ENCODE measurements at places on chromosomes 7 and 10.

DNA sequence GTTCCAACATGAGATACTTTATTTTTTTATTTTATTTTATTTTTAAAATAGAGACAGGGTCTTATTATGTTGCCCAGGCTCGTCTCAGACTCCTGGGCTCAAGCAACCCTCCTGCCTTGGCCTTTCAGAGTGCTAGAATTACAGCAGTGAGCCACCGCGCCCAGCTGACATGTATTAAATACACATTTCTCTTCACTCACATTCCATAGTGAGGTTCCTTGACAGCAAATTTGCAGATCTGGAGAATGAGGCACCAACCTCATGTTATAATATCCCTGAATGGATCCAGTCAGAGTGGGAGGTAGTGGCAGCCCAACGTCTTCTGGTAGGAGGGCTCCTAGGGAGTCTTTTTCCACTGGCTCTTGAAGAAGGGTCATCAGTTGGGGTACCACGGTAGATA is 46.1 kb downstream of the OGDH start:
- no peak for DNase-seq

DNA sequence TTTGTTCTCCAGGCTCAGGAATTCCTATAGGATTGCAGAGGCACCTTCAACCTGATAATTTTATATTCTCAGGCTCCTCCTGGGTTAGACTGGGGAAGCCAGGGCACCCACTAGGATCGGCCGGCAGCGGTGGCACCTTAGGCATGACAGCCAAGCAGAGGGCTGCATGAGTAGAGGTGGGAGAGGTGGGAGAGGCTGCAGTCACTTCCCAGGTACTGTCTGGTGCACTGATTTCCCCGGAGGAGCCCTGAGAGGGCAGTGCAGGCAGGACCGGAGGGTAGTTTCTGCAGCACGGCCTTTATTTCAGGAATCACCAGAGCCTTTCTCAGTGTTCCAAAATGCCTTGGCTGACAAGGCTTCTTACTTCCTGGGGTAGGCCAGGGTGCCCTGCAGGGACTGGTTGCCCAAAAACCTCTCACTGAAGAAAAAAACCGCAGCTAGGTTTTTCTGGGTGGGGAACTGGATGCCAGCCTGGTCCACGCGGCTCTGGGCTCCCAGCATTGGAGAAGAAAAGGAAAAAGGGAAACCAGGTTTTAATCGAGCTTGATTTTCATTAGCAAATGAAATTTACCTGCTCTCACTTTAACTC is 3.6 kb upstream of the HOXA13 start:
- DNase-seq, result no peak

GRCh38 chr10:93404048-93404354 is 78.1 kb downstream of the MYOF start:
- no peak for DNase-seq

DNA sequence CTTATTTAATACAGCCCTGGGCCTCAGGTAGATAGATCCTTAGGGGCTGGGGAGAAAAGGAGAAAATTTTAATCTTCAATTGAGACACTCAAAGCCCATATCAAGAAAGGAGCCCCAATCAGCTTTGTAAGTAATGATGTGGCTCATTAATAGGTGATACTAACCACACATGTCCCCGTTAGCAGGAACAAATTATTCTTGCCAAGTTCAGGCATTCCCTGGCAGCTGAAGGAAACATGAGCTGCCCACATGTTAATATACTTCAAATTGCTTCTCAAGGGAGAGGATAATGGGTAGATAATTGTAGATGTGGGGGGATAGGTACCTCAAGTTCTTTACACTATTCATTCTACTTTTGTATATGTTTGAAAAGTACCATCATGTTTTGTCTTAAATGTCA is 14.5 kb downstream of the IFIT5 start:
- no peak for DNase-seq

DNA sequence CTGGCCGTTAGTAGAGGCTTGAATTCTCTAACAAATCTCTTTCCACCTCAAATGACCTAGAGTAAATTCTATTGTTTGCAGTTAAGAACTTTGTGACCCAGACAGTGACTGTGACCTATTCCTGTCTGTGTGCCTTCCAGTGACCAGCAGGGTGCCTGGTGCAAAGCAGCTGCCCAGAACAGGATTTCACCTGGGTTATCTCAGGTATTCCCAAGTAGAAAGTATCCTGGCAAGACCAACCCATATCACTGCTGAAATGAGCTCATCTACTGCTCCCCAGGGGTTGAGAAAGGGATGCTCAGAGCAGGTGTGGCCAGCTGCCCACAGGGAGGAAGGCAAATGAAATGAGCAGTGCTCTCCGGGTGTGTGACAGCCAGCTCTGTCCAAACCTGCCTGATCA is 2.1 kb upstream of the MSMB start:
- DNase-seq, result no peak

DNA sequence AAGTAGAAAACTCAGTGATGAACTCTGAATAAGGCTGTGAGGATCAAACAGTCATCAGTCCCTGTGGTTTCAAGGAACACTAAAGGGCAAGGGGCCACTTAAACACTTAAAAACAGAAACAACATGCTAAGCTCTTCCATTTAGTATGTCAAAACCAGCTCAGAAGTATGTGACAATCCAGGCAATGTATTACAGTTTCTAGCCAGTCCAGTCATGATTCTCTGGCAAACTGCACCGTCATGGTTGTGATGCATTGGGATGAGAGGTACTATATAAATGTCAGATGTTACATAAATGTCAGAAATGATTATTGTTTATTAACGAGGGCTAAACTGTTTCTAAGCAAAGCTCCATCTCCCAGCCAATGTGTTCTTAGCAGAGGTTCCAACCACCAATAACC is 4.7 kb upstream of the CREB5 start:
- no peak for DNase-seq

- no peak for DNase-seq
These were observed 4.4 kb upstream of the ST7 start for GRCh38 chr7:116948934-116949333.

GRCh38 chr10:12728494-12728893 is 273.0 kb downstream of the CCDC3 start:
- no peak for DNase-seq

DNA sequence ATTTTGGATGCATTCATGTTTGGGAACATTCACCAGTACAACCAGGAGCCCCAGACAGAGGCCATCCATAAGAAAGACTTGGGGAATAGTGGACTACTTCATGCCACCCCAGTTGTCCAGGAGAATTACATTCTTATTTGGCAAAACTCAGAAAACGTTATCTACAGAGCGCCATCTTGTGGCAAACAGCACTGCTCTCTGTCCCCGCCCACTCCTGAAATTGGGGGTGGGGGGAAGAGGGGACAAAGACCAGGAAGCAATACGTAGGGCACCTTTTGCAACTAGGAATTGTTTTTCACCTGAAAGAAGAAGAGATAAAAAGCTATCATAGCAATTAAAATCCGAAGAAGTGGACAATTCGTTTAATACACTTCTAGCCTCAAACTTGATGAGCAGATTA is 134.6 kb upstream of the MGMT start:
- peak; percentile 6 for DNase-seq

- no peak for DNase-seq
These were observed 1.1 kb downstream of the FZD9 start for GRCh38 chr7:73434701-73435069.

- DNase-seq, result no peak
These were observed 15.4 kb upstream of the TSPAN13 start for GRCh38 chr7:16738011-16738688.

- no peak for DNase-seq
These were observed 5.9 kb downstream of the KCP start for GRCh38 chr7:128904381-128905197.

DNA sequence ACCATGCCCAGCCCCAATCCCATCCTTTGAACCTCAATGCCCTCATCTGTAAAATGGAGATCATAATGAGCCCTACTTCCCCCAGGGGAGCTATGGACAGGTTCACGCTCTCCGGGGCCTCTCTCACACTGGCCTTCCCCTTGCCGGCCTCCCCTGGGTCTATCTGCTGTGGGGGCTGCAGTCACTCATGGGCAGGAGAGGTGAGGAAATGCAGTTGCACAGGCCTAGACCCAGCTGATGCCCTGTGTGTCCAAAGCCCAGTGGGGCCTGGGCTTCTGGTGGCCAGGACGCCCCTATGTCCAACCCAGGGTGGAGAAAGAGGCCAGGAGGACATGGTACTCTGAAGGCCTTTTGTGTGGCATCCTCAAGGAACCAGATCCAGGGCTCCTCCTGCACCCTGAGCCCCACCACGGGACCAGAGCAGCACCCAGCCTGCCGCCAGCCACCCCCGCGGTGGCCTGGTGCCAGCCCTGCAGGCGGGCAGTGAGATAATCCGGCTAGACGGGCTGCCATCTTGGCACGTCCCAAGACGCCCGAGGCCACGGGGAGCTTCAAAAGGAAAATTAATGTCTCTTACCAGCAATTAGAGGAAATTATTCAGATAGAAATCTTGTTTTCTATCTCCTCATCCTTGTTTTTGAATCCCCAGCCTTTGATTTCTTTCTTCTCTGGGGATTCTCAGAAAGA is 39.0 kb downstream of the MYL10 start:
- DNase-seq, result no peak

- no peak for DNase-seq
These were observed 35.5 kb downstream of the ADGRA1 start for GRCh38 chr10:133123050-133123745.

DNA sequence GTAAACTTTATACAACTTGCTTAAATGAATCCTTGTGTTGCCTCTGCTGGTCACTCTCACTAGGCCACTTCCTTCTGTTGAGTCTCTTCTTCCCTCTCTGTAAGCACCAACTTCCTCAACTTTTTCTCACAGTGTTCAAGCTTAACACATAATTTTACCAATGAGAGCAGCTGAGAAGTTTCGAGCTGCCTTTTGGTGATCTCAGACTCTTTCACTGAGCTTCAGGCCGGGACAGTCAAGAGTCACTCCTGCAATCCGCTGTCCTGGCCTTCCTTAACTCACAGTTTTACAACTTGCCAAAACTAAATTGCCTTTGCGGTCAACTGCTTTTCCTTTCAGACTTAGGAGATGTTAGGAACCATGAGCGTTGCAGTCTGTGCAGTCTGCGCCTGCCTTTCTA is 47.4 kb downstream of the PRPF18 start:
- DNase-seq, result no peak

DNA sequence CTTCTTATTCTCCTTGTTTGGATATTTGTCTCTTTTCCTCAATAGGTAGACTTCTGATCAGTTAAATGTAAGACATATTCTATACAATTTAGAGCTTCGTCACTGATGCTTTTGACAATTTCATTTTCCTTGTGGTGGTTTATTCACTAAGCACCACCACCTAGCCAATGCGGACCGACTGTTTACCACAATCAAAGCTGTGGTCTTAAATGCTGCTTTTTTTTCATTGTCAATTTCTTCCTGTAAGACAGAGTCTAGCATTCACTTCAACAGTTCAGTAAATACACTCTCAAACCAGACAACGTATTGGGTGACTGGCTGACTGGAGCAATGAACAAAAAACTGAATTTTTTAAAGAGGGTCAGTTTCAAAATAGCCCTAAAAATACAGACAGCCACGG is 239.0 kb downstream of the DNAJB6 start:
- DNase-seq, result no peak

DNA sequence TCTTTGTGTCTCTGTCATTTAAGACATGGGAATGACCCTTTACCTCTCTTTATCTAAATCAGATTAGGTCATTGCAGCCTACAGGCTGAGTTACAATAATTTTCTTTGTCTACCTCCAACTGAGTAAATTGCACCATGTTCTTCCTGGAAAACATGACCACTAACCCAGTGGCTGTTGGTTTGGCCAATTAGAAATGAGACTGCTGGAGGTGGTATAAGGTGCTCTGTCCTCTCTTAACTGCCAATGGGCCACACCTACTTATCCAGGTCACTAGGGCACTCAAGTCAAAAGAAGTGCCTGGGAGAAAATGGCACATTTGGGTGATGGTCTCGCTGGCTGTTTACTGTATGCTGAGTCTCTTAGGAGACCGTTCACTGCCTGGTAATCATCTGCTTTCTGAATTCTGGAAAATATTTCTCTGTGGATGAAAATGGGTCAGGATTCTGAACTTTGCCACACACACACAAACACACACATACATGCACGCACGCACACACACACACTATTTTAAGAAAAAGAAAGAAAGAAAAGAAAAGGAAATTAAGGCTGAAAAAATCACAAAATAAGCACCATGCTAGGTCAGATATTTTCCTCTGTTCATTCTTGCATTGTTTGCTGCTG is 16.4 kb downstream of the STAMBPL1 start:
- no peak for DNase-seq

- DNase-seq, result no peak
These were observed 39.2 kb upstream of the ASL start for GRCh38 chr7:66036382-66036781.

GRCh38 chr7:82411732-82412131 is 31.8 kb downstream of the CACNA2D1 start:
- no peak for DNase-seq

DNA sequence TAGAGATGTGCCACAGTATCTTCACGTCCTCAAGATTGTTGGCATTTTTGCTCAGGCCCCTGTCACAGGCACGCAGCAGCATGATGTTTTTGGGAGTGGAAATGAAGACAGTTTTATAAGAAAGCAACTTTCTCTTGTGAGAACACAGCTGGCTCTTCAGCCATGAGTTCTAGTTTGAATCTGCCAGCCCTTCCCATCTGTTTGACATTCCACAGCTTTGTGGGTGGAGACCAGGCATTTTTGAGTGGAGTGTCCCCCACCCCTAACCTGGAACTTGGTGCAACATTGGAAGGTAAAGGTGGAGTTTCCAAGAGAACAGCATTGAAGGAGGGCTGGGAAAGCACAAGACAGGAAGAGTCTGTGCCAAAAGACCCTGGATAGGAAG is 253.1 kb upstream of the IGFBP3 start:
- DNase-seq, result no peak

DNA sequence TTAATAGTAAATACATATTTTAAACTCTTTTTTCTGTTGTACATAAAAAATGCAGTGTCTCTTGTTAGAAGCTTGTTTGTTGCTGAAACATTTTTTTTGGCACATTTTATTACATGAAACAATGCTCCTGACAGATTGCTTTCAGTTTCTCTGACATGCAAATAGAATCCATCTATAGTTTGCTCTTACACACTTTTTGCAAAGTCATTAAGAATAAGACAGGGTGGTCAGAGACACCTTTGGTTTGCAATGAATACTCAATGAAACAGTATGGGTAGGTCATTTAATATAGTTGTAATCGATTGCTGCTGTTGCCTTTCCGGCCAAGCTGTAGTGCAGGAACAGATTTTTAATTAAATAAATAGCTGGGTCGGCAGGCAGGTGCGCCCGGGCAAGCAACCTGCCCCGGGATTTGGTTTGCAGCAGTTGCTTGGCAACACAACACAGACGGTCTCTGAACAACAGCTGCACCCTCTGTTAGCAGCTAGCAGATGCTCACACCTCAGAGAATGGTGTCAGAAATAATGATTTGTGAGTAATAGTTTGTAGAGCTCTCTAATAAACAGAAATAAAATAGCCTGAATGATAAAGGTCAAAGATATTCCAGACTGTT is 115.7 kb upstream of the CACNA2D1 start:
- no peak for DNase-seq

DNA sequence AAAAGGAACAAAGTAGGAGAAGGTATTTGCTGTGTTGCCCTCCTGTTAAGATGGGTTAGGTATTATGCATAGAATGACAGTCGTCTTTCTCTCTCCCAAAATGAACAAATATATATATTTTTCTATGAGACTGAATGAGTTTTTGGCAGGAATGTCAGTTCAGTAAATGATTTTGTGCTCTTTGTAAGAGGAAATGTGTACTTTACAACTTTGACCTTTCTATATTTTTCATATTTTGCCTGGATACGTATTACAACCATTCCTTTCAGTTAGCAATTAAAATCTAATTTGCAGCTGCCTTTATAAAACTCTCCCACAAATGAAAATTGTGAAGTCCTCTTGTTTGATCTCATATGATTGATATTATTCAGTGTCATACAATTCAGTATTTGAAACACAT is 336.6 kb upstream of the MEOX2 start:
- no peak for DNase-seq

GRCh38 chr10:84681781-84682180 is 353.4 kb downstream of the CCSER2 start:
- DNase-seq, result no peak
